ENCODE measurements at places on chromosomes 5 and 9.

GRCh38 chr9:93952784-93953495 lies 2.2 kb downstream of the BARX1 start:
- DNase-seq = no peak

GRCh38 chr9:69131682-69132081 lies 42.4 kb upstream of the TJP2 start:
- DNase-seq = no peak

DNA sequence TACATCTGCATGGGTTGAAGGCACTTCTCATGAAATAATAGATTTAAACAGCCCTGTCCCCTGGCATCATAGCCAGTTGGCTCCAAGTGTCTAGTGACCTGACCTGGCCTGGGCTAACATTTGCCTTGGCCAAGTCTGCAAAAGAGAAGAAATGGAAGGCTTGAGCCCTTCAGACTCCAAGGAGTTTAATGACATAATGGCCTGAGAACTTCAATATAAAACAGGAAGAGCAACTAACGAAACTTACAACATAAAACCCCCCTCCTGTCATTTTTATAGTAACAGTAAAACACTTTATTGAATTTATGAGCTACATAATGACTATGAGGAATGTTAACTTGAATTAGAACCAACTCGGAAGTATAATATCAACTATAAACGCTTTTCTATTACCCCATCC lies 218.8 kb upstream of the TBCA start:
- no peak for DNase-seq

GRCh38 chr5:135136546-135136945 lies 102.5 kb upstream of the PITX1 start:
- DNase-seq = no peak

- no peak for DNase-seq
These were observed 59.1 kb downstream of the BARX1 start for GRCh38 chr9:93896093-93896492.

DNA sequence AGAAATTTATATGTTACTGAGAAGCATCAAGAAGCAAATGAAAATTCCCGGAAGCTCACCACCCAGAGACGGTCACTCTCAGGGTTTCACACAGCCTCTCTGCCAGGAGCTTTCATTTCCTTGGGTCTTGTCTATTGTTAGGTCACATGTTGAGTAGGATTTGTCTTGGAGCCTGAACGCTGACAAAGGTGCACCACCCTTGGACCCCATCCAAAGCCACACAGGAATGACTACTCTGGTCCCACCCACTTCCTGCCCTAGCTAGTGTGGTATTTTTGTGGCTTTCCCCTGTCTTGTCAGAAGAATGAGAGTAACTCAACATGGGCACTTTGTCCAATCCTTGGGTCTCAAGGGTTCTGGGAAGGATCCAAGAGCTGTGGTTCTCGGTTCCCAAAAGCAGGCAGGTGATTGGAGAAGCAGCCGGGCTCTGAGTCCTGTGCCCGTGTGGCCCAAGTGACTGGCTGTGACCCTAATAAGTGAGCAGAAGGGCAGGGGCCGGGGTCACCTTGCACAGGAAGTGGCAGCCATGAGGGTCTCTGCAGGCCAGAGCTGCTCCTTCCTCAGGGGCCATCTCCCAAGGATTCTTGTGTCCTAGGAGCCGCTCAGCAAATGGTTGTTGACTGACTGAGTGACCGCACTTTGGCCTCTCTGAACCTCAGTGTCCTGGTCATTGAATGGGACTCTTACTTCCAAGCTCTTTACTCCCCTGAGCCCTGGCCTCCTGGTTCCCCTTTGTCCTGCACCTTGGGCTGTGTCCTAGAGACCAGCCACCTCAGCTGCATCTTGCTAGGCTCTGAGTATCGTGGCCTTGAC lies 6.9 kb downstream of the FGD3 start:
- DNase-seq = peak; percentile 63

- DNase-seq = no peak
These were observed 15.0 kb upstream of the DAB2IP start for GRCh38 chr9:121636341-121636865.

GRCh38 chr9:89497257-89497963 lies 503 bp downstream of the SEMA4D start:
- no peak for DNase-seq
